Type B pancreatic cell (in vitro differentiated cells): ENCODE measurements at places on chromosomes 1 and 21. TPM values are rescaled to one million over a fixed set of nuclear protein-coding genes. Genes with fewer than 3 reads are reported as not detected.
A peak's percentile ranks its signal among the peaks of the same experiment; 100 is the strongest.

GRCh38 chr1:72530646-72531045, 248.3 kb upstream of the NEGR1 start:
- no peaks in the 10 kb centered on the region for H3K36me3 ChIP-seq
- H3K4me3 ChIP-seq = no peak overlapping the region
- no peaks in the 10 kb centered on the region for H3K4me1 ChIP-seq
- H3K27ac ChIP-seq = no peak overlapping the region

- peak overlapping the region; percentile 29 for H3K27ac ChIP-seq
- peaks cover 71% of the 10 kb centered on the region for H3K4me1 ChIP-seq
- H3K27me3 ChIP-seq = no peaks in the 10 kb centered on the region
- no peak for DNase-seq
- H3K4me3 ChIP-seq = no peak overlapping the region
These were observed 25.3 kb downstream of the WLS start for GRCh38 chr1:68206848-68207689.

GRCh38 chr21:41616031-41616591, 108.2 kb upstream of the TMPRSS2 start:
- DNase-seq = no peak
- no peak overlapping the region for H3K27ac ChIP-seq
- H3K4me1 ChIP-seq = peaks cover 17% of the 10 kb centered on the region
- H3K4me3 ChIP-seq = no peak overlapping the region
- no peaks in the 10 kb centered on the region for H3K36me3 ChIP-seq

DNA sequence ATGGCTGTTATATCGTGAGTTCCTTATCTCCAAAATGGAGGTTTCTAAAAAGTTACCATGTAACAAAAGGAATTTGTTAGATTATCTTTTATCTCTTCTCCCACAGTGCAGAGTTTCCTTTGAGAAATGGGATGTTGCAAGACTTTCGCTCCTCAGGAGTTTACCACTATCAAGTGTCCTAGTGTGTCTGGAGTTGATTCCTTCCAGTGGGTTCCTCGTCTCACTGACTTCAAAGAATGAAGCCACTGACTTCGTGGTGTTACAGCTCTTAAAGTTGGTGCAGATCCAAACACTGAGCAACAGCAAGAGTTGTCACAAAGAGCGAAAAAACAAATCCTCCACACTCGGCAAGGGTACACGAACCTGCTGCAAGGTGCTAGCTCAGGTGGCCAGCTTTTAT, 37.0 kb downstream of the SPAG17 start:
- H3K4me1 ChIP-seq = peaks cover 11% of the 10 kb centered on the region
- no peak overlapping the region for H3K4me3 ChIP-seq
- no peak overlapping the region for H3K27ac ChIP-seq
- no peaks in the 10 kb centered on the region for H3K36me3 ChIP-seq

GRCh38 chr21:37546299-37546908, 179.8 kb downstream of the DYRK1A start:
- H3K27me3 ChIP-seq = peaks cover 2% of the 10 kb centered on the region
- DNase-seq = no peak
- H3K27ac ChIP-seq = peak overlapping the region; percentile 78
- H3K36me3 ChIP-seq = no peaks in the 10 kb centered on the region
- no peak overlapping the region for H3K4me3 ChIP-seq

DNA sequence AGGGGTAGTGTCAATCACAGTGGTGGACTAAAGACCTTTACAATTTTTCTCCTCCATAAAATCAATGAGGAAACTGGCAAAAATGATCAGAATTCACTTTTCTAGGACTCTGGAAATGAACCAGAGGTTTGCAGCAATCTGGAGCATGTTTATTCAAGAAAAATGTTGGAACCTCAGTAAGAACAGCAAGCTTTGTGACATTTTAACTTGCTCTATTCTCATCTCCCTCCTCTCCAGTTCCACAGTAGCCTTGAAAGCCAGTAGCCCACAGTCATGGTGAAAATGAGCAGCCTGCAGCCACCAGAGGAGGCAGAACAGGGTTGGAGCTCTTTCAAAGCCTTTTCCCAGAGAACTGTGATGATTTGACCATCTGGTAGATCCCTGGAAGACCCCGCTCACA, 9.1 kb downstream of the TTC4 start:
- H3K27me3 ChIP-seq = no peaks in the 10 kb centered on the region
- H3K4me1 ChIP-seq = no peaks in the 10 kb centered on the region
- H3K27ac ChIP-seq = no peak overlapping the region

DNA sequence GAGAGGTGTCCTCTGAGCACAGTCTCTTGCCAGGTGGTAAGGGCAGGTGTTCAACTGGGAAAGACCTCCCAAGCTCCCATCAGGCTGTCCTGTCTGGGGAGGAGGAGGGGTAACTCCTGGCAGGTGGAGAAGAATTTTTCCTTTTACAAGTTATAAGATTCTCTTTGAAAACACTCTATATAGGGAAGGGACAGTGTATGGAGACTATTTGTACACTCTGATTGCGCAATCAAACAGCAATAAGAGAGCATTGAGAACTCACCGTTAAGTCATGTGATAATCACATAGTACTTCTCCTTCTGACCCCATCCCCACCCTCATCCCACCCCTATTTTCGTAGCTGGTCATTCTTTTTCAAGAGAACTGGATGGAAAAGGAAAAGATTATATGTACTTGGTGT, 179.3 kb upstream of the ZNF644 start:
- DNase-seq = no peak
- no peak overlapping the region for H3K27ac ChIP-seq
- H3K4me3 ChIP-seq = no peak overlapping the region

DNA sequence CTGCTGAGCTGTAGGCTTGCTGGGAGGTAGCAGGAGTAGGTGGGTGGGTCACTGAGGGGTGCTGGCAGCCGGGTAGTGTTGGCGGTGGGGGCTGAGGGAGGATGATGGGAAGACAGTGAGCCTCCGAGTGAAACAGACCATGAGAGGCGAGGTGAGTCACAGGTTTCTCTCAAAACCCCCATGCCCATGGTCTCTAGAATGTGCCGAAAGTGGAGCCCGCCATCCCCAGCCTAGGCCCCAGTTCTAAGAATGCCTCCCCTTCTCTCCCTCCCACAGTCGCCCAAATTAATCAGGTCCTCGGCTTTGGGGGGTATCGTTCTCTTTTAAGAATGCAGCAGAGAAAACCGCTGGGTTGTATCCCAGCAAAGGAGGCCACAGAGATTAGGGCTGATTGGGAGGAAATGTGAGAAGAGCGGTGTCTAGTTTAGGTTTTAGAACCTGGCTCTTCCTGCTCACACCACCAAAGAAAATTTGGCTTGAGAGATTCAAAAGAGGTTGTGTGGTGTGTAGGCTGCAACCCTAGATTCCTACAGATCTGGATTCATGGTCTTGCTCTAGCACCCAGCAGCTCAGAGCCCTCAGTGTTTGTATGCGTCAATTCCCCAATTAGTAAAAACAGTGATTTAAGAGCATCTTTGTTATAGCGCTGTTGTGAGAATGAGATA, 27.7 kb upstream of the IL19 start:
- no peak overlapping the region for H3K4me3 ChIP-seq
- peaks cover 5% of the 10 kb centered on the region for H3K27me3 ChIP-seq
- peaks cover 14% of the 10 kb centered on the region for H3K4me1 ChIP-seq

DNA sequence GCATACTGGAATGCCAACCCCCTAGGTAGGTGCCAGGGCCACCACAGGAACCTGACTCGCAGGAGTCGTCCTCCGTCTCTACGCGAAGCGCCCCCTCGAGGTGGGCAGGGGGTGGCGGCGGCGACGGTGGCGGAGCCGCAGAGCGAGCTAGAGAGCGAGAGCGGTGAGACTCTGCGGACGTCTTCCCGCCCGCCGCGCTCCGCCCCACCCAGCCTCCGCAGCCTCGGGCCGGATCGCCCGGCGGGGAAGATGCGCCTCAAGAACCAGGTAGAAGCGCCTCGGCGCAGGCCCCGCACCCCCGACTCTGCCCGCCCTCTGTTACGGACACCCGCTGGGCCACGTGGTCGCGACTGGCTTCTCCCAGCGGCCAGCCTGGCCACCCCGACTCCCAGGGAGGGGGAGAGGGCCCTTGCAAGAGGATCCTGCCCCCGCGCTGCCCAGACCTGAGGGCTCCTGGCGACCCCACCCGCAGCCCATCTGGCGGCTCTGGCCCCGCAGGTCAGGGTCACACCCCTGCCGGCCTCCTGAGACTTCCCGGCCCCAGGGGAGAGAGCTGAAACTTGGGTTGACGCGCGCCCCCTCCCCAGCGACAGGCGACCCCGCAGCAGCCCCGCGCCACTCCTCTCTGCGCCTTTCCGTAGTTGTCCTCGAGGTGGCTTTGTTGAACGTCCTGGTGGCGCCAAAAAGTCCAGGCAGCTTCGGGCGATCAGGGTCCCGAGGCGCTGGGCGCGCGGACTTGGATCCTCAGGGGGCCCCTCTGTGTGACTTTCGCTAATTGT, 24.4 kb upstream of the AGBL4 start:
- H3K27me3 ChIP-seq = peaks cover 36% of the 10 kb centered on the region
- no peak overlapping the region for H3K27ac ChIP-seq
- H3K4me3 ChIP-seq = peak overlapping the region; percentile 40
- no peaks in the 10 kb centered on the region for H3K4me1 ChIP-seq

DNA sequence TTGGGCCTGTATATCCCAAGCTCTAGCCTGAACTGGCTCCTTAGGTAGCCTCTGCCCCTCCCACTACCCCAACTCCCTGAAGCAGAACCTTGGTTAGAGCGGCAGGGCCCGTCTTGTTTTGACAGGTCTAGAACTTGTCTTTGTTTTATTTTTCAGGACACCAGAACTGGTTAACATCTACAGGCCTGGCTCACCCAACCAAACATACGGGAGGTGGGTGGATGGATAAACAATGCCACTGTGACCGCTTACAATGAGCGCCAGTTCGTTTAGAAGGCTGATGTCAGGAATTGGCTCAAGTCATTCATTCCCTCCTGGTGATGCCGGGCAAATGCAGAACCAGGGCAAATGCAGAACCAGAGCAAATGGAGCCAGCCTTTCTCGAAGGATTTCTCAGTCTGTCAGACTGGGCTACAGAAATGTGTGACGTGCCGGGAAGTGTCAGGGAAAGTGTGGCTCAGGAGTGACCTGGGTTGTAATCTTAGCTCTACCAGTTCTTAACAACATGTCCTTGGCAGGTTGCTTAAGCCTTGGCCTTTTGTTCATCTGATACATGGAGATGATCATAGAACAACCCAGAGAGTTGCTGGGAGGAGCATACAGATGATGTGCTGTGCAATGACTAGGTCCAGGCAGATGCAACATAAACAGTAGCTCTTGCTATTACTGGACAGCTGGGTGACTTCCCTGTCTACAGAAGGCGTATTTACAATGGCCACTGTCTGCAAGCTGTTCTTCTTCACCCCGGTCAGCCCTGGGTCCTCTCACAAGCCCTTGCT, 30.5 kb upstream of the BTG2 start:
- no peaks in the 10 kb centered on the region for H3K36me3 ChIP-seq
- H3K27me3 ChIP-seq = no peaks in the 10 kb centered on the region
- peak overlapping the region; percentile 61 for H3K4me3 ChIP-seq
- H3K27ac ChIP-seq = peak overlapping the region; percentile 70
- peaks cover 22% of the 10 kb centered on the region for H3K4me1 ChIP-seq
- DNase-seq = no peak

- H3K4me3 ChIP-seq = no peak overlapping the region
- DNase-seq = no peak
- peaks cover 14% of the 10 kb centered on the region for H3K4me1 ChIP-seq
- no peak overlapping the region for H3K27ac ChIP-seq
- no peaks in the 10 kb centered on the region for H3K27me3 ChIP-seq
These were observed 296.1 kb upstream of the SPAG17 start for GRCh38 chr1:118481126-118481525.

- no peaks in the 10 kb centered on the region for H3K36me3 ChIP-seq
- peaks cover 5% of the 10 kb centered on the region for H3K27me3 ChIP-seq
- peaks cover 13% of the 10 kb centered on the region for H3K4me1 ChIP-seq
- no peak overlapping the region for H3K27ac ChIP-seq
- H3K4me3 ChIP-seq = no peak overlapping the region
- DNase-seq = no peak
These were observed 90.7 kb upstream of the ETS2 start for GRCh38 chr21:38714999-38715398.

- no peaks in the 10 kb centered on the region for H3K27me3 ChIP-seq
- no peak for DNase-seq
- H3K27ac ChIP-seq = peak overlapping the region; percentile 71
- H3K4me1 ChIP-seq = peaks cover 31% of the 10 kb centered on the region
- no peaks in the 10 kb centered on the region for H3K36me3 ChIP-seq
- H3K4me3 ChIP-seq = no peak overlapping the region
These were observed 130.5 kb downstream of the TOMM20 start for GRCh38 chr1:234997896-234998741.

Gene FMO2
- total RNA-seq = 0.60 TPM in 1 of 2 replicates, not detected in the other

Gene ASPM
- 13.0 and 38.6 TPM in 2 replicates for total RNA-seq
